ENCODE measurements at places on chromosomes 11 and 22.

- no peak for DNase-seq
Measured at GRCh38 chr11:68053117-68053516, 14.3 kb downstream of the TCIRG1 start.

DNA sequence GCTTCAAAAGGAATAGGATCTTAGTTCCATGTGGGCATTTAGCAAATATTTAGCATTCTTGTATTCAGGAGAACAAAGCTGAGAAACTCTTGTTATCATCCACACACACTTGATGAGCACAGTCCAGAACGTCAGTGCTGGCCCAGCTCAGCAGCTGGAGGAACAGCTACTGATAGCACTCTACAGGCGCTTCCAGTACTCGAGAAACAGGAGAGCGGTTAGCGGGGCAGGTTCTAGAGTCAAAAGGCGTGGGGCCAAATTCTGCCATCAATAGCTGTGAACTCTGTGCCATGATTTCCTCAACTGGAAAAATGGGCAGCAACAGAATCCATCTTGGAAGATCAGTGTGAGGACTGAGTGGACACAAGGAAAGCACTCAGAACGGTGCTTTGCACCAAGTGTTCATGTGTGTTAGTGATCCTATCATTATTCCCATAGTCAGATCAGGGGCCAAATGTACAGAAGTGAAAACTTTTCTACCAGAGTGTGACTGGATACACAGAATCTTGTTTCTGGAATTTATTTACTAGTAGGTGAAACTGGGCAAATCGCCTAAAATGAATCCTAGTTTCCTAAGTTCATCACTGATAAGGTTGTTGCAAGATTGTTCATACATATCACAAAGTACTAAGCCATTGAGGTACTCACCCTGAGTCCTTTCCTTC lies 3.2 kb downstream of the JOSD1 start:
- peak; percentile 44 for DNase-seq

DNA sequence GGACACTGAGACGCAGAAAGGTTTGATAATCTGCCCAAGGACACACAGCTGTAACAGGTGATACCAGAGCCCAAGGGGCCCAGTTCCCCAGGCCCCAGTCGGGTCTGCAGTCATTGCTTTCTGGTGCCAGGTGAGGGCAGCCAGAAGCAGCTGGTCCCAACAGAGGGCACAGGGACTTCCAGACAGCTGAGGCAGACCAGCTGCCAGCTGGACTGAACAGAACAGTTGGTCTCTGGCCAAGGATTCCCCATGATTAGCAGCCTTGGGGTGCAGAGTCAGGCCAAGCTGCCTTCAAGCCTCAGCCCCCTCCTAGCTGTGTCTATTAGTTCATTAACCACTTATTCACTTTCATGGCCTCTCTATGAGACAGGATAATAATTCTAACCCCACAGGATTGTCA lies 105.6 kb downstream of the RRAS2 start:
- no peak for DNase-seq

- peak; percentile 38 for DNase-seq
Measured at GRCh38 chr11:128323381-128323780, 264.0 kb downstream of the ETS1 start.

DNA sequence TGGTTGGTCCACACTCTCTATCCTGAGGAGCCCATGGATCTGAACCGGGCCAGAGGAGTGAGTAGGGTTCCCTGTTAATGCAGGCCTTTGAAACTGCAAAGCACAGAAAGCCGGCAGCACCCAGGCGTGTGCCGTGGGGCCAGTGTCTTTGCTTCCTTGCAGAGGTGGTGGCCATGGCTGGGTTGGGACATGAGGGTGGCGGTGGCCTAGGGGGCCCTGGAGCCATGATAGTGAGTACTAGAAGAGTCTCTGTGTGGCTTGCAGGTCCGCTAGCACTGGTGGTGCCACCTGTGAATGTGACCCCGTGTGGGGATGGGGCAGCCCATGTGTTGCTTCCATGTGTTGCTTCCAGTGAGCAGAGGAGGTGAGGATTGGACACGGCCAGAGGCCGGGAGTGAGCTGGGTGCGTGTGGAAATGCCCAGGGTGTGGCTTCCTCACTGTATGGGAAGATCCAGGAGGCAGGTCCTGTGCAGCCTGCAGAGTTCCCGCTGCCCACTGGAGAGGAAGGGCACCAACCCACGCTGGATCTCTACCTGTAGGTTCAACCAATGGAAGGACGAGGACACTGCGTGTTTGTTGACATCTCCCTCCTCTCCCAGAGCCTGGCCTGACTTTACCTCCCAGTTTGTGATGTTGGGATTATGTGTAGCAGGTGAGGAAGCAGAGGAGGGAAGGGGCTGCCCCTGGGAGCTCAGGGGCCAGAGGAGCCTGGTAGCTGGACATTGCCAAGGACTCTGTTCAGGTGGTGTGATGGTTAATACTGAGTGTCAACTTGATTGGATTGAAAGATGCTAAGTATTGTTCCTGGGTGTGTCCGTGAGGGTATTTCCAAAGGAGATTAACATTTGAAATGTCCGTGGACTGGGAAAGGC lies 796.6 kb downstream of the TBC1D22A start:
- DNase-seq, result no peak

DNA sequence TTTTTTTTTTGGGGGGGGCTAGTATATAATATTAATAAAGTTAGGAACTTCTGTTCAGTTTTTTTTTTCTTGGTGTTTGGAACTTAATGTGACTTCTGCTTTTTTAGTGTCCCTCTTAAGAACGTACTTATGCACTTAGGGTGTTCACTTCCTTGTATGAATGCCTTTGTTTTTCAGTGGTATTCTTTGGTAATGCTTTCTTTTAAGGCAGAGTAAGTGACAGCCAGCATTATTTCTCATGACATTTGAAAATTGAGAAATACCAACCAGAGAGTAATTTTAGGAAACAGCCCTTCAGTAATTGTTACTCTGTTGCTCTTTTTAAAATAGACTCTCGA lies 2.4 kb downstream of the GRK3 start:
- no peak for DNase-seq

DNA sequence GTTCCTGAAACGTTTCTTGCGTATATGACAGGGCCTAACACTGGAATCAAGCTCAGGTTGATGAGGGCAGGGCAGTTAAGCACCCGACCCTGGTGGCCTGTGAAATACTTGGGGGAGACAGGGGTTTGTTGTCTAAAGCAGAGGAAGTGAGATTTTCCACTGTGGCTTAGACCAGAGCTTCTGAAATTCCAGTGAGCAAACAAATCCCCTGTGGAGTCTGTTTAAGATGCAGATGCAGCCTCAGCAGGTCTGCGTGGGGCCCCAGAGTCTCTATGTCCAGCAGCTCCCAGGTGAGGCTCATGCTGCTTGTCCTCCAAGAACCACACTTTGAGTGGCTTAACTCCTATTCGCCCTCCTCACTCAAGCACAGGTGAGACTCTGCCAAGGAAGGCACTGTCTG lies 39.1 kb upstream of the PRAME start:
- no peak for DNase-seq

DNA sequence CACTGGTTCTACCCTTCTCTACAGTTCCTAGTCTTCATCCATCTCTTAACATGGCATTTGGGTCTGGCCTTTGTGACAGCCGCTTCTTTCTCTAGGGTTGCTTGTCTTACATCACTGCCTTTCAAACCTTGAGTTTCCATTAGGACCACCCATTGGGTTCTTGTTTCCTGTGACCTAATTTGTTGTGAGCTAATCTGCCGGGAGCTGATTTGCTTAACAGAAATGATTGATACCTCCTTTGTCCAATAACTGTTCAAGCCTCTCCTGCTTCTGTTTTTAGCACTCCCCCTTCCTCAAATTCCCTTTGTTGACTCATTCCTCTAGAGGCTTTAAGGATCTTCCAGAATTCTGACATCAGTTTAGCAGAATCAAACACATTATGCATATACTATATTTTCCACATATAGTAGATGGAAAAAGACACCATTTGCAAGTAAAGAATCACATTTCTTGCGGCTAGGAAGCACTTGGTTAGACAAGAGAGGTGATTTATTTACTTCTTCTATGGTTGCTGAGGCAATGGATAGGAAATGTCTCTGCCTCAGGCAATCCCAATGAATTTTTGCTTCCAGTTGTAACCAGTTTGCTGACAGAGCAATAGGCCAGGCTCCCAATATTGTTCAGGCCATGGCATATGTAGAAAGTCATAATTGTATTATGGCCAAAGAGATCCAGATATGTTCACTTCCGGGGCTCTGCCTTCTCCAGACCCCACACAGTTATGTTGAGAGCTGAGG lies 130.7 kb downstream of the SNX19 start:
- no peak for DNase-seq

DNA sequence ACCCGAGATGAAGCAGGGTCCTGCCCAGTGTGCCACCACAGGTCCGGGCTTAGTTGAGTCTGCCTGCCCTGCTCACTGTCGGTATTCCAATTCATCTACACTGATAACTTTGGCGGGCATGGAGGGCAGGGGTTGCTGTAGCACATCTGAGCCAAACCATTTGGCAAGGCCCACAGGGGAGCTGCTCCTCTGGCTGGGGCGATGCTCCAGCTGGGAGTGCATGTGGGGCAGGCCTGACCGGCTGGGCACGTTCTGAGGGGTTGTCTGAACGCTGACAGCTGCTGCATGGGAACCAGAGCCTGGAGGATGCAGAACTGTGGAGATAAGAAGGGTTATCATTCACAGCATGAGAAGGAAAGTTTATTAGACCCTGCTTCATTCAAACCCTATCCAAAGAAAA lies 40.4 kb downstream of the DRG1 start:
- no peak for DNase-seq

DNA sequence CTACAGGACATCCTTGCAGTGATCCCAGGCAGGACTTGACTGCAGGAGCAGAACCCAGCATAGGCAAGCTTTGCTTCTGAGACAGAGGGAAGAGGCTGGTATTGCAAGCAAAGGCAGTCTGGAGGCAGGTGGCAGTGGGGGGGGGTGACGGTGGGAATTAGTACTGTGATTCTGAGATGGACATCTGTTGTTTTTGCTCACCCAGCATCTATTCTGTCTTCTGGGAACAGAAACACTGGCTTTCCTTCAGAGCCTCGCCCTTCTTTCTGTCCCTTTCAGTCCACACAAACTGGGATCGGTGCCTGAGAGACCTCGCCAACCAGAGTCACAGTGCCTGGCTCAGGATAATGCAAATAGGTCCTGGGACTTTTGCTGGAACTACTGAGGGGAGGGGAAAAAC lies 31.2 kb upstream of the RASL10A start:
- DNase-seq, result no peak

DNA sequence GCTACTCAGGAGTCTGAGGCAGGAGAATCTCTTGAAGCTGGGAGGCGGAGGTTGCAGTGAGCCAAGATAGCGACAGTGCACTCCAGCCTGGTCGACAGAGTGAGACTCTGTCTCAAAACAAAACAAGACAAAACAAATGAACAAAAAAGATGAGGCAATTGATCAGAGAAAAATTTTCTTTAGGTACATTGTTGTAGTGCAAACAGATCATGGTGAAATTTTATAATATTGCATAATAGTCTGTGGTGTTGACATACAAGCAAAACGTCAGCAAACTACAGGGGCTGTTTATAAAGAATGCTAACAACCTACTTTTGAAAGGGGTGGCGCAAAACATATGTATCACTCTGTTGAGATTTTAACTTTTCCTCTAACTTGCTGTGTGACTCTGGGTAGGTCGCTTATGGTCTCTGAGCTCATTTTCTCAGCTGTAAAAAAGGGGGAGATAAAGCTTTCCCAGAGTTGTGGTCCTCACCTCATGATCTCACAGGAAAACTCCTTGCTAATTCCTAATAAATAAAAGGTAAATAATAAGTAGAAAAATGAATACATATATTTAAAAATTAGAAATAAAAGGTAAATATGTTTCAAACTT lies 64.8 kb upstream of the NUP160 start:
- DNase-seq, result no peak

DNA sequence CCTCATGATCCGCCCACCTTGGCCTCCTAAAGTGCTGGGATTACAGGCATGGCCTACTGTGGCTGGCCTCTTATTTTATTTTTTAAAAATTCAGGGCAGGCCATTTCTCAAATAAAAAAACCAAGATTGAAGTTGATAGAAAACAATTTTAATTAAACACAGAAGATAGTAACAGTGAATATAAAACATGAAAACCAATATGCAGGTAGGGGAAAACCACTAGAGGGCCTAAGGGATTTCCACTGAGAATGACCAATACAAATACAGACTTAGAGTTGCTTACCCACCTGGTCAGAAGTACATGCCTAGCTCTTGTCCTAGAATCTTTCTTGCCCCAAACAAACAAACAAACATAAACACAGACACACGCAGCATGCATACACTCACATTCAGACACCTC lies 1.7 kb upstream of the RTCB start:
- DNase-seq, result peak; percentile 26

All from DMS53 (cell line).